ENCODE measurements at places on chromosomes 1 and 21.

DNA sequence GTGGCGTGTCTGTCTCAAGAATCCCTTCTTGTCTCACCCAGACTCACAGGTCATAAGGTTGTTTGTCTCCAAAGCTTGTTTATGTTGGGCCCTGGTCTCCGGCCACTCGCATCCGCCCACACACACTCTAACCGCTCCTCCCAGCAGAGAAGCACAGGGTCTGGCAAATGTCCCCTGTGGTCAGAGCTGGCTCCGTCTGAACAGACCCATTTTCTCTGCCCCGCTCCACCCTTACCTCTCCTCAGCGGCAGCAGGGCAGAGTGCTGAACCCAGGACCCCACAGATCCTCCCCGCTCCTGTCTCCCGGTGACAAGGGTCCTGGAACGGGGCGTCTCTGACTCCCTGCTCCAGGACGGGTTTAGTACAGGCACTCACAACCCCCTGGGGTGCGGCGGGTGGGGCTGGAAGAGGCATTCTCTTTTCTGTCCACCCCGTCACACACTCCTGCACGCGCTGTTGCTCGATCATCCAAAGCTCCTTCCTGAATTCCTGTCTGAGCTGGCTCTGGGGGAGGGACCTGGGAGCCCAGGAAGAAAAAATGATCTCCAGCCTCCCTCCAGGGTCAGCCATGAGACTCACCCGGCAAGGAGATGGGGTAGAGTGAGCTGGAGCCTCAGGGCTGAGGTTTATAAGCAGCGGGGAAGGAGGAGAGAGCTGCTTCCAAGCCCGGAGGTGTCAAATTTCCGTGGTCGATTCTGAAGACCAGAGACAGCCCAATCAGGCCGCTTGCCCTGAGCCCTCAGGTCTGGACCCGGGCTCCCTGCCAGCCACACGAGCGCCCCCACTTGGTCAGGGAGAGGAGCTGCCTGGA, at the start of gene S100A13:
S100A13 (minus strand) TSS at position 602 of the 811 bp plus-strand sequence. CDS start 1,033 bp downstream, outside the sequence.
- DNase-seq: no peak

- DNase-seq: no peak
These were observed 253.5 kb downstream of the NTNG1 start for GRCh38 chr1:107394301-107394700.

DNA sequence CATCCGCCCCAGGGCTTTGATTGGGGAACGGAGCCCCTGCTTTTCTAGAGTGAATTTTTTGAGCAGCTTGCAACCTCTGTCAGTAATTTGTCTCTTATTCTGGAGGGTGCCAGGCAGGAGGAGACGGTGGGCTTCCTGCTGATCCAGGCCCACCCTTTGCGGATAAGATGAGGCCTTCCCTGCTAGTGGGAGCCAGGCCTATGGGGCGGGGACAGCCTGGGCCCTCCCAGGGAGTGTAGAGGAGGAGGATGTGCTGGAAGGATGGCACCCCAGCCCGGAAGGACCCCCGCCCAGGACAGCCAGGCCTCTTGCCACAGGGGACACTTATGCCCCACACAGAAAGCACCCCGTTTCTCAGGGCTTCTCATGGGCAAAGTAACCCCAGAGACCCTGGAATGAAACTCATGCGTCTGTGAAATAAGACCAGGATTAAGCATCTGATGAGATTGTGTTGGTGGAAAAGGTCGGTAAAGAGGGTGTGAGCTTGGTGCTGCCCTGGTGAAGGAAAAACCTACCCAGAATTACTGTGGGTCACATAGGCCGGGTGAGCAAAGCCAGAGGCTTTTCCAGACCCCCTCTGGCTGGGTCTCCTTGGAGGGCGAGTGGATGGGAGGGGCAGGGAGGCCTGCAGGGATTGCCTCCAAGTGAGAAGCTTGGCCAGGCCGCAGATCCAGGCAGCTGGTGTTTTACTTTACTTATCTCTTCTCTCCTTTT, 118.7 kb downstream of the SIK1 start:
- DNase-seq: no peak

GRCh38 chr1:62436039-62436465, 797 bp upstream of the USP1 start:
- no peak for DNase-seq

- no peak for DNase-seq
These were observed 14.0 kb upstream of the JAM2 start for GRCh38 chr21:25625036-25625435.

GRCh38 chr1:2439369-2439768, 27.0 kb upstream of the PEX10 start:
- no peak for DNase-seq

- no peak for DNase-seq
These were observed 46.2 kb upstream of the IVNS1ABP start for GRCh38 chr1:185363205-185363604.

GRCh38 chr1:194277927-194278326, 1091.5 kb upstream of the B3GALT2 start:
- no peak for DNase-seq

DNA sequence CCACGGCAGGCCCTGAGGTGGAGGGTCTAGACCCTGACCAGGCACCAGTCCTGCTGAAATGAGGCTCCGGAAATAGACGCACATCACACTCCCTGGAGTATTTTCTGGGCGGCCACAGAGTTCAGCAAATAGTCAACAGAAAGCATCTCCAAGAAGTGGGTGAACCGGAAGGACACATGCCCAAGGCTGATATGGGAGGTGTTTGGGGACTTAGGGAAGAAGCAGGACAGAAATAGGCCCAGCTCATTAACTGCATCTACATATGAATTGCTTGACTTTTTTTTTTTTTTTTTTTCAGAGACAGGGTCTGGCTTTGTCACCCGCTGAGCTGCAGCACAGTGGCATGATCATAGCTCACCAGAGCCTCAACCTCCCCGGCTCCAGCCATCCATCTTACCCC, 36.5 kb upstream of the GPR157 start:
- no peak for DNase-seq

DNA sequence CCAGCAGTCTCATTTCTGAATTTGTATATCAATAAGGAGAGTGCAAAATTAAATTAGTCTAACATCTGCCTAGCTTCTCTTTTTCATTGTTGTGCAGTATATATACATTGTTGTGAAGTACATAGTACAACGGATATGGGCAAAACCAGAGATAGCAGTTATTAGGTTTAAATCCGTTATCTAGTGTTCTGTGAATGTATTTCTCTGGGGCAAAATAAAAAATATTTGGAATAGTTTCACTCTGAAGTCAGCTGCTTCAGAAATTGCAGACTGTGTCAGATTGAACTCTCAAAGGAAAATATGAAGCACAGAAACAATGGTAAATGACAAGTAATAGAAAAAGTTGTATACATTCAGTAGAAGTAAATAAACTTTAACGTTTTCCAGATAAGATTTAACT, 836.5 kb upstream of the CXADR start:
- DNase-seq: no peak

- DNase-seq: no peak
These were observed 117.7 kb downstream of the FGGY start for GRCh38 chr1:59414406-59415133.

DNA sequence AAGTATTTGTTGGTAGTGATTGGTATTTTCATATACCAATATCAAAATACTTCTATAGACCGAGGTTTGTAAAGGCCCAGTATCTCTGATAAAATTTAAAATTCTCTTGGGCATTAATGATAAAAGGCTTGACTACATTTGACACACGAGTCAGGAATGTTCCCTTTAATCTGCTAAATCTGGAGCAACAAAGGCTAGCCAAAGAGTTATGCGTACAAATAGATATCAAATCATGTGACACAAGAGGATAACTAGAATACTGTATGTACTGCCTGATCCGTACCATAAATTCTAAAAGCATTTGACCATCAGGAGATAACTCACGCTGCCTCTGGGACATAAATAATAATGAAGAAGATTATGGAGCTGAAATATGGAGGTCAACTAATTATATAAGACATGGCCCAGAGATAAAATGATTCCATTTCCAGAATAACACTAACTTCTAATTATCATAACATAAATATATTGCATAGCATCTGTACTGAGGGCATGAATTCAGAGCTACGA, 64.2 kb upstream of the SH3GLB1 start:
- no peak for DNase-seq

- DNase-seq: no peak
These were observed 1532.1 kb upstream of the TPTE start for GRCh38 chr21:8989261-8989711.

GRCh38 chr1:174890024-174890423, 109.7 kb upstream of the CACYBP start:
- DNase-seq: no peak

DNA sequence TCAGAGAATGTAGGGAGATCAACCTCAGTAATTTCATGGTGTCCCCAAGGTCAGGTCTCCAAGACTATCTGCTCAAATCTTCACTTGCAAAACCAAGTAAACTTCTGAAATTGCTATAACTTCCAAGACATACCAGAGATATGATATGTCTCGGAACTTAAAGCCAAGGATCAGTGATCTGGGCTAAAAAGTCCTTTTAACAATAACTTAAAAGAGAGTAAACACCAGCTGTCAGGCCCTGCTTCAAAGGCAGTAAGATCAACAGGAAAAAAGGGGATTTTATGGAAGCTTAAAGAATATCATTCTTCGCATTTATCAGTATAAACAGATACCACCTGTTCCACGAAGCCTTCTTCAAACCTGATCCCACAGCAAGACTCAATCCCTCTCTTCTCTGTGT, 13.7 kb downstream of the UBR4 start:
- no peak for DNase-seq

- no peak for DNase-seq
These were observed 14.0 kb upstream of the TRIM67 start for GRCh38 chr1:231147896-231148295.

DNA sequence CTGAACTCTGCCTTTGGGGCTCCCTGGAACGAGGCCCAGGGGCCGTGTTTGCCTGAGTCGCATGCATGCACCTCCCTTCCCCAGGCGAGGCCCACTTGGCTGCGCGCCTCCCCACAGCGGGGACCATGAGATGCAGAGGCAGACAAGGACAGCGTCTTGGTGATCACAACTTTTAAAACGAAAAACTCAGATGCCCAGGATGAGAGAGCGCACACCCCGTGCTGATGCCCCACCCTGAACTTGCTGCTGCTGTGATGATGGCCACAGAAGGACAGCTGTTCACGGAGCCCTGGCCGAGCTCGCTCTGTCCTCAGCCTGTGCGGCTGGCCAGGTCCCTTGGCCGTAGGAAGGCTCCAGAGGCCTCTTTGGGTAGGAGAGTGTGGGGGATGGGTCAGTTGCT, 11.4 kb upstream of the PRMT2 start:
- DNase-seq: no peak

- DNase-seq: no peak
These were observed 93.7 kb upstream of the ARHGEF16 start for GRCh38 chr1:3360646-3361257.

DNA sequence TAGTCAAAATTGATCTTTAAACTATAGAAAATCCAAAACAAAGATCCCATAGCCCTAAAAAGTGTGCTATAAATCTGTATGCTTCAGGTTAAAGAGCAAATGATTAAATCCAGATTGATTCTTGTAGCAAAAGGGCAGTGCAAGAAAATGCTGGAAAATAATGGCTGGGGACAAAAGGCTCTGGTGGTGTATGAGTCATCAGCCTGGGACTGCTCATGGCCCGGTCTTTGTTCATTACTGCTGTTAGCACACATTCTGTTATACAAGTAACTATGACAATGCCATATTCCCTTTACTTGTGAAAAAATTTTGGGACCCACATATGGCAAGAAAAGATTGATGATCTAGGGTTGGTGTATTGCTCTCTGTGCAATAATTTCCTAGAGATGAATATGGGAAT, 89.1 kb downstream of the RWDD3 start:
- DNase-seq: no peak

GRCh38 chr1:107640207-107640606, 324.8 kb downstream of the VAV3 start:
- no peak for DNase-seq

DNA sequence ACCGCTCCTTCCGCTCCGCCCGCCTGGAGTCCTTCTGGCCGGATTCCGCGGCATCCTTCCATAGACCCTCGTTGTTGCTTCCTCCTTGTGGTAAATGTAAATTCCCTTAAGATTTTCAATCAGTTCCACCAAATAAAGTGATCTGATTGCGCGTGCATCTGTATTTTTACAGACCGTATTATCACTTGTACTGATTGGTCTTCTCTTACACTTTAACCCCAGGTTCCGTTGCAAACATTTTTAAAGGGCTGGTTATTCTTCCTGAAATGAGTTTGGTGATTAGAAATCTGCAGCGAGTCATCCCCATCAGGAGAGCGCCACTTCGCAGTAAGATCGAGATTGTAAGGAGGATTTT, 483 bp downstream of the YBEY start:
- no peak for DNase-seq

DNA sequence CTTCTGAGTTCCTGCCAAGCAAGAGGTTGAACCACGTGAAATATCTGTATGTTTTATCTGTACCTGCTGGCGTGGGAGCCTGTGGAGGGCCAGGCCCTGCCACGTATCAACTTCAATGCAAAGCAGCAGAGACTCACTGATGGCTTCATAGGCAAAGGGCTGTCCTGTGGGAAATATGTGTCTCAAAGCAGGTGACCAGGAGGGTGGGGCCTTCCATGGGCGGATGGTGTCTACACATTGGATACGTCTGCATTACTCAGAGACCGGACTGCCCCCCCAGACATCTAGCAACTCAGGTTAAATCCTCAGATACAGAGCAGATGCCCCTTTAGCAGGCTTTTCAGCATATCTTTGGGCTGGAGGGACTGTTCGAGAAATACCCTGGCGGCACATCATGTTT, 210.8 kb upstream of the C1orf174 start:
- no peak for DNase-seq

- DNase-seq: no peak
These were observed 430.2 kb downstream of the OMA1 start for GRCh38 chr1:58116284-58116683.

DNA sequence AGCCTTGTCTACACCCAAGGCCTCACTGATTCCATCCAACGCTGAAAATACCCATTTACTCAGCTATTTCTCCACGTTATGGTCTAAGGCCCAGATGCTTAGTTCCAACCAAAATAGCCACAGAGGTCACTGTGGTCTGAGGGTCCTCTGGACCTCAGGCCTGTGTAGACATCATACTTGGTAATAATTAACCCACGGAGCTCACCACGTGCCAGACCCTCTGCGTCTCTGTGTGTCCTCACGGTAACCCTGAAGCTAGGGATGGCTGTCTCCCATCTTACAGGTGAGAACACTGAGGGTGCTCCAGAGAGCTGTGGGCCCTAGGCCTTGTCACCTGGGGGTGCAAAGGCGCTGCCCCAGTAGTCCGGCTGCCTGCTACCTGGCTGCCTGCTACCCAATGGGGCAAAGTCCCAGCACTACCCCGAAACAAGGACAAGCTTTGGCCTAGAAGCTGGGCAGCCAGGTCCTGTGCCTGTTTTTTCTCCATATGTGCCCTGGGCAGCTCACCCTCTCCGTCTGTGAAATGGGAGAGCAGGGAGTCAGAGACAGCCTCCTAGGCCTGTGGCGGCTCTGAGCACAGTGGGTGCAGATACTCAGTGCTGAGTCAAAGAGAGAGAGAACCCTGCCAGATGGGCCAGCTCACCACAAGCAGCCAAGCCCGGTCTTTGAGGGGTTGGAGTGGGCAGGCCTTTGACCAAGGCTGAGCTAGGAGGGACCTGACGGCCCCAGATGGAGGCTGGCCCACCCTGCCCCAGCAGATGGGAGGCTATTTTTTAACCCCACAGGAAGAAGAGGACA, 17.0 kb upstream of the RUNX3 start:
- DNase-seq: no peak

All from T-helper 22 cell (primary cell).